Activated CD4-positive, alpha-beta T cell treated with anti-CD3 and anti-CD28 coated beads, Interleukin-2, amount 50 U/mL, for 24 hours (primary cell): ENCODE measurements at places on chromosomes 3 and 15.

DNA sequence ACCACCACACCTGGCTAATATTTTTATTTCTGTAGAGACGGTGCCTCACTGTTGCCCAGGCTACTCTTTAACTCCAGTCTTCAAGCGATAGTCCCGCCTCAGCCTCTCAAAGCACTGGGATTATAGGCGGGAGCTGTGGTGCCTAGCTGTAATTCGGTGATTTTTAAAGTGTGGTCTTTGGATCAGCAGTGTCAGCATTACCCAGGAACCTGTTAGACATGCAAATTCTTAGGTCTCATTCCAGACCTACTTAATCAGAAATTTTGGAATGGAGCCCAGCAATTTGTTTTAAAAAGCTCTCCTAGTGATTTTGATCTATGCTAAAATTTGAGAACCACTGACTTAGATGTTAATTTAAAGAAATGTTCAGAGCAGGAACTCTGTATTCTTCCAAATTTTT lies 51.9 kb downstream of the GOLM2 start:
- DNase-seq = no peak

DNA sequence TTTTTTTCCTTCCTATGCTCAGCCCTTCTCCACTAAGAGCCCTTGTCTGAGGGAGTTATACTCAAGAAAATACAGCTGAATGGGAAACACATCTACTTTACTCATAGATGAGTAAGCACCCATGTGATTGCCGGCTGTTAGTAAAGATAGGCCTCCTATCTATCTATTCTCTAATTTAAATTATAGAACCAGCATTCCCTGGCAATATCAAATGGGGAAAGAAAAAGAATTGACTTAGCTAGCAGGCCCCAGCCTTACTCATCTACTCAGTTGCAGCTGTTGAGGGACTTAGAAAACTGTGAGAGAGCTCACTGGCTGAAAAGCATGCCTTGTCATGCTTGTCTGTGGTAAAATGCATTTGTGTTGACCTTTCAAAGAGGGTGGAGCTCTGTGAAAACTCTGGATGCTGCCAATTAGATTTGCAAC lies 116.9 kb upstream of the LRRFIP2 start:
- no peak for DNase-seq

- DNase-seq = no peak
Measured at GRCh38 chr3:39501968-39502837, 34.7 kb downstream of the MOBP start.

DNA sequence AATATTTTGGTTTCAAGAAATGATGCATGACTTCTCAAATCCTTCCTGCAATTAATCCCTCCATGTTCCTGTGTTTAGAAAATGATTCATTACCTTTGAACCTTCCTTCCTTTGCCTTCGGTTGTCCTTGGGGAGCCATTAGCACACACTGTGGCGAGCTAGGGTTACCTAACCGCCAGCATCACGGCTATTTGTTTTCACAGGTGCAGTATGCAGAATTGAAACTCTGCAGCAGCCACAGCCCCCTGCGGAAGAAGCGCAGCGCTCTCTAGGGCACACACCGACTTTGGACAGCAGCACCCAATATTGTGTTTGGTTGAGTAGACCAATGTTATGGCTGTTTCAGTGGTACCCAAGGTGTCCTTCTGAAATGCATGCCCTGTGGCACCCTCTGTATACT lies 247.4 kb downstream of the MCTP2 start:
- no peak for DNase-seq

GRCh38 chr15:82536409-82537350 lies 3.6 kb downstream of the RPS17 start:
- no peak for DNase-seq

- DNase-seq = no peak
Measured at GRCh38 chr15:91710080-91710698, 143.3 kb upstream of the SLCO3A1 start.

DNA sequence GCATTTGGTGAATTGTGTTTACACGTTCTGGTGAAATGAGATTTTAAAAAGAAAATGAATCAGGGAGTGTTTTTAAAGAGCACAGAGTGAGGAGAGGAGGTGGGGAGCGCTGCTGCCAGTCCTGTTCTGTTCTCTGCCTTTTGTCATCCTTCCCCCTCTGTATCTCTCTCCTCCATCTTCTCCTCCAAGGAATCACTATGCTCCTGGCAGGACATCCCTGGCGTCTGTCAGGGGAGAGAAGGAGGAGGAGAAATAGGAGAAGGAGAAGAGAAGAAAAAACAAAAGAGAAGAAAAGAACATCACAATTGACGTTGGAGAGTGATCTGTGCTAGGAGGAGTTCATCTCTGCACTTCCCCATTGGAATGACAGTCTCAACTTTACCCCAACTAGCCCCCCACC lies 627.6 kb upstream of the TBL1XR1 start:
- DNase-seq = no peak

- no peak for DNase-seq
Measured at GRCh38 chr3:69914395-69914794, 85.1 kb upstream of the SAMMSON start.

DNA sequence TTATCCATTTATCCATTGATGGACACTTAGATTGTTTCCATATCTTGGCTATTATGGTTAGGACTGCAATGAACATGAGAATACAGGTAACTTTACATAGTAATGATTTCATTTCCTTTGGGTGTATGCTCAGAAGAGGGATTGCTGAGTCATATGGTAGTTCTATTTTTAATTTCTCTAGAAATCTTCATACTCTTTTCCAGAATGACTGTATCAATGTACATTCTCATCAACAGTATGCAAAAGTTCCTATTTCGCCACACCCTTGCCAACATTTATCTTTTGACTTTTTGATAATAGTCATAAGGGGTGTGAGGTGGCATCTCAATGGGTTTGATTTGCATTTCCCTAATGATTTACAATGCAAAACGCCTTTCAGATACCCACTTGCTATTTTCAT lies 6.2 kb upstream of the NIPA1 start:
- no peak for DNase-seq

- no peak for DNase-seq
Measured at GRCh38 chr3:71210257-71211007, 373.1 kb downstream of the FOXP1 start.

DNA sequence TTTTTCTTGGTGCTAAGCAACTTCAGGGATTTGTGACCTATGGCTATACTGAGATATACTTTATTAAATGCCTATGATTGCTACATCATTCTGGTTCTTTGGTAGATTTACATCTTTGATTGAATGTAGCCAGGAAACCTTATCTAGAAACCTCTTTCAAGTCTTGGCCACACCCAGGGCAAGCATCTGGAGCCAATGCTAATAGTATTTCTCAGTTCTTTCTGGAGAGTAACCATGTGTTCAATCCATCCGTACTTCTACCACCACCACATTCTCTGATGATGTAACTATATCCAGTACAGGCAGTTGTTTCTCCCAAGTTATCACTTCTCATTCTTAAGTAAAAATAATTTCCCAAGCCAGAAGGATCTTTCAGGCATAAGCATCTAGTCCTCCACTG lies 69.0 kb downstream of the NME9 start:
- no peak for DNase-seq

GRCh38 chr3:34013818-34014570 lies 215.6 kb downstream of the PDCD6IP start:
- no peak for DNase-seq

GRCh38 chr3:171286580-171287249 lies 173.5 kb downstream of the TNIK start:
- no peak for DNase-seq

DNA sequence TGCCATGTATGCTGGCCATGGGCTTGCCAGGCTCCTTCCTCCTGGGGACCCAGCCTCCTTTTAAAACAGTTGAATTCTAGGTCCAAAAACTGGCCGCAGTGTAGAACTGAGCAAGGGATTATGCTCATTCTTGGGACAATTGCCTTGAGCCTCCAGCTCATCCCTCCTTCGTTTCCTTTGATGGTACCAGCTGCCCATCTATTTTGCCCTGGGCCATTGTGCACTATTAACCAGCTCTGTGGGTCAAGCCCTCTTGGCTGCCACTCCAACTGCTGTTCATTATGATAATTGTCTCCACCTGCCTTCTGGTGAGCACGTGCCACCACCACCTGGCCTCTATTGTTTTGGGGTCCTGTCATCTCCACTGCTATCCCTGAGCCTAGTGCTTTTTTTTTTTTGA lies 75.8 kb upstream of the SYN2 start:
- DNase-seq = no peak

- no peak for DNase-seq
Measured at GRCh38 chr3:116873142-116873541, 163.6 kb downstream of the TUSC7 start.

DNA sequence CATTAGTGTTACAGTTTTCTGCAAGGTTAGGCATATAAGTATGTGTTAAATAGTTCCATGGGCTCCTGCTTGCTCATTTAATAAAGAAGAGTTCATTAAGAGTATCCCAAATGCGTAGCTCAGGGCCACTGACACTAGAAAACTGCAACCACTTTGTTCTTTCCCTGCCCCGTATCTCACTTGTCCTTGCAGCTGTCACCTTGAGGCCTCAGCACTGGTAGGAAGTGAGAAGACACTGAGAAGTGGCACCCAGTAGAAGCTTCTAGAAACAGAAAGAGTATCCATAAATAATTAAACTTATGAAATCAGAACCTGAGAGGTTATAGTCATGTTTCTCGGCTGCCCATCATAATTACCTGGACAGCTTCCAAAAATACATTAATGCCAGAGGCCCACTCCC lies 266.0 kb downstream of the KCNMB2 start:
- no peak for DNase-seq

GRCh38 chr15:20280933-20281463 lies 260.6 kb downstream of the GOLGA6L6 start:
- no peak for DNase-seq
